ENCODE measurements at places on chromosomes 5 and 9.
A peak's percentile ranks its signal among the peaks of the same experiment; 100 is the strongest.

DNA sequence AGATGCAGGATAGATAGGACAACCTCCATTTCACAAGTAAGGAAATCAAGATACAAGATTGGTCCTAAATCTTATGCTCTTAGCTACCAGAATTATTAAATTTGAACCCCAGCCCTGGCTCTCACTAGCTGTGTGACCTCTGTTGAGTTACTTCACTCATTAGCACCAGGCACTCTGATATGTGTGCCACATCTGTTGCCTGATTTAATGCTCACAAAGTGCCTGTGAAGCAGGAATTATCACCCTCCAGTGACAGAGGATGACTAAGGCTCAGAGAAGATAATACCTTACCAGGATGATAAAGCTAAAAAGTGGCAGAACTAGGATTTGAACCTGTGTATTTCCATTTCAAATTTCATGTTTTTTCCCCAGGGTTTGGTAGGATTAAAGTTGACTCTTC, 110.0 kb downstream of the PLPPR1 start:
- DNase-seq, result no peak

DNA sequence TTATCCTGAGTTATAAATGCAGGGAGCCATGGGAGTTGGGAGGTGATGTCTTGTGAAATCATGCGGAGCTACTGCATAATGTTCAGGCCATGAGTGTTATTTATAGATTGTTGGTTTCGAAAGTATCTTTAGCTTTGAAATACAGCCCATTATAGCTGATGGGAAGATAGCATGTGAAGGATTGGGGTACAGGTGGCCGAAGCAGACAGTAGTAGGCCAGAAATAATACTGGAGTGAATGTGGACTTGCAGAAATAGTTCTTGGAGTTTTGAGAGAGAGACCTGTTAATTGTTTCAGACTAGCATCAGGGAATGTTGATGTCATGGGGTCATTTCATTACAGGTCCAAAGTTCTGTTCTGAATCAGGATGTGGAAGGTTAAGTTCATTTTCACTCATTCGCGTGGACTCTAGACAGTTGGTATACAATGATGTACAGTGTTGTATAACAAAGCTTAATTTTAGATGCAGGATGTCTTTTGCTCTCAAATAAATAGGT, 3.8 kb downstream of the ATP6V1G1 start:
- no peak for DNase-seq

DNA sequence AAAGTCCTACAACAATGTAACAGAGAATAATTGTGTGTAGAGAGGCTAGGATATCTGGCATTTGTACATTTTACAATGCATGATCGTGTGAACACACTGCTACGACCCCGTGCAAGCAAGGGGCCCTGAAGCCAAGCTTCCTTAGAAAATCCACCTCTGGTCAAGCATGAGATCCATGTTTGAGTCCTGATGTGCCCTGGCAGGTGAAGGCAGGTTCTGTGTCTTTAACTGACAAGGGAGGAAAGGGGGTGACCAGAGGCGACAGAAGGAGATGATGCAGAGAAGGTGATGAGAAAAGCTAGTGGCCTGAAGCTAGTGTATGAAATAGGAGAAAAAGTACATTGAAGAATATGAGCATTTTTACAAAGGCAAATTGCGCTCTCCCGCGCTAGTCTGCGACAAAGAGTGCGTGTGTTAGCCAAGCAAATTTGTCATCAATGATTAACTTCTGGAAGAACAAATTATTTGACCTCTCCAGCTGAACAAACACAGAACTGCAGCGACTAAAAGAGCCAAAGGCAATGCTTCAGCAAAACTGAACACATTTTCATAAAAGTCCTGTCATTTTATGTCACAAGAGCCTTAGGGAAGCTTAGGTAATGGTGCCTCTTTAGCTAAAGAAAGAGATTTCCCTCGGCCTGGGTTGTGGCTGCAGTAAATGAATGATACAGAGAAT, 101.7 kb upstream of the DAPK1 start:
- DNase-seq, result no peak

DNA sequence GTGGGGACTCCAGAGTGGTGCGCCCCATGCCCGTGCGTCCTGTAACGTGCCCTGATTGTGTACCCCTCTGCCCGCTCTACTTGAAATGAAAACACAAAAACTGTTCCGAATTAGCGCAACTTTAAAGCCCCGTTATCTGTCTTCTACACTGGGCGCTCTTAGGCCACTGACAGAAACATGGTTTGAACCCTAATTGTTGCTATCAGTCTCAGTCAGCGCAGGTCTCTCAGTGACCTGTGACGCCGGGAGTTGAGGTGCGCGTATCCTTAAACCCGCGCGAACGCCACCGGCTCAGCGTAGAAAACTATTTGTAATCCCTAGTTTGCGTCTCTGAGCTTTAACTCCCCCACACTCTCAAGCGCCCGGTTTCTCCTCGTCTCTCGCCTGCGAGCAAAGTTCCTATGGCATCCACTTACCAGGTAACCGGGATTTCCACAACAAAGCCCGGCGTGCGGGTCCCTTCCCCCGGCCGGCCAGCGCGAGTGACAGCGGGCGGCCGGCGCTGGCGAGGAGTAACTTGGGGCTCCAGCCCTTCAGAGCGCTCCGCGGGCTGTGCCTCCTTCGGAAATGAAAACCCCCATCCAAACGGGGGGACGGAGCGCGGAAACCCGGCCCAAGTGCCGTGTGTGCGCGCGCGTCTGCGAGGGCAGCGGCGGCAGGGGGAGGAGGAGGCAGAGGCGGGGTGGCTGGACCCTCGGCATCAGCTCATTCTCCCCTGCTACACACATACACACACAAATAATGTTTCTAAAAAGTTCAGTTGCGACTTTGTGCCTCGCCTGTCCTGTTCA, 668 bp downstream of the GLIS3 start:
- DNase-seq, result peak; percentile 24

DNA sequence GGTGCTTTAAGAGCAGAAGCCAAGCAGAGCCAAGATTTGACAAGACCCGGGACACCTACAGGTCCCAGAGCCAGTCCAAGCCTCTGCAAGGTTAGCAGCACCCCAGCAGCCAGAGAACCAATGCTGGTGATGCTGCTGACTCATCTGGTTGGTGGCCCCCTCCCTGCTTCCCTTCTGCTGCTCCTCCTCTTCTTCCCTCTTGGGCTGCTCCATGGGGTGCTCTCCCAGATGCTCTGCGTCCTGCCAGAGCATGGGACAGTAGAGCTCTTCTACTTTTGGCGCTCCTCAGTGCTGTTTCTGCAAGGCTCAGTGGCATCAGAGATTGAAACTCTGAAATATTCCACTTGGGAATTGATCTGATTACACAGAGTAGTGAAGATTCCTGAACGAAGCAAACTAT, 76.1 kb upstream of the SAP30L start:
- no peak for DNase-seq

DNA sequence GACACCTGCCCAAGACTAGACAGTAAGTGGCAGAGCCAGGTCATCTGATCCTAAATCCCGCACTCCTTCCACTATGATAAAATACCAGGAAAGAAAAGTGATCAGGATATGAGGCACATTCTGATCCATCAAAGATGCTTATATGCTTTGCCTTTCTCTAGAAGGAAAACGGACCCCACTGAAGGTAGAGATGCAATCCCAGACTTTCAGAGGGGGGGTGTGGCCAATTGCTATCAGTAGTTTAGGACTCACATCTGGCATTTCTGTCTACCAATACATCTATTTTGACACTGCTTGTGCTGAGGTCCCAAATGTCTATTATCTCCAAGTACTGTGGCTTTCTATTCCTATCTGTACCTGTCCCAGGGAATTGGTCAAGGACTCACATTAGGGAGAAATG, 1.7 kb downstream of the TRIM52 start:
- no peak for DNase-seq

GRCh38 chr9:97632248-97632984, 752 bp downstream of the TSTD2 start:
- DNase-seq, result peak; percentile 24

- DNase-seq, result no peak
Observed at GRCh38 chr5:38533286-38534155, 22.9 kb downstream of the LIFR start.

DNA sequence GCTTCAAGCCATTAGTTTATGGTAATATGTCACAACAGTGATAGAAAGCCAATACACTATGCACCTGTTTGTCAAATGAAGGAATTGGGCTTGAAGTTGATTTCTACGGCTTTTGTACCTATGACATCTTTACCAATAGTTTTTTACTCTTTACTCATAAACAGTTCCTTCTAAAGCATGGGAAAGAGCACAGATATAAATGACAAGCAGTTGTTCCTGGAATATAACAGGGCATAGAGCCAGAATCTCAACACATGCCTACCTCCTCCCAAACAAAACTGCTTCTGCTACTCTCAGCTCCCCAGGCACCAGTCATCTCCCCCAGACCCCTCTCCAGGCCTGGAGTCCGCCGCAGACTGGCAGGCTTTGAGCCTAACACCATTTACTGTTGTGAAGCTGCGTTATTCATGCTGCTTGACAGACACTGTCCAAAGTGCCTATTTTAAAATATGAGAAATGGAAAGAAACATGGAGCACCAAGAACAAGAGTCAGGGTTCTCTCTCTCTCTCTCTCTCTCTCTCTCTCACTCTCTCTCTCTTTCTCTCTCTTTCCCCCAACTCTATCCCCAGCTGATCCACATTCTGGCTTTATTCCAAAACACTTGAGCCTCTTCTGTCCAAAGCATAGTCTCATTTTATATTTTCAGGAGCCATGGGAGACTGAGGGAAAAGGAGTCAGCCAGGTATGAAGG, 111.6 kb downstream of the ADRB2 start:
- no peak for DNase-seq

DNA sequence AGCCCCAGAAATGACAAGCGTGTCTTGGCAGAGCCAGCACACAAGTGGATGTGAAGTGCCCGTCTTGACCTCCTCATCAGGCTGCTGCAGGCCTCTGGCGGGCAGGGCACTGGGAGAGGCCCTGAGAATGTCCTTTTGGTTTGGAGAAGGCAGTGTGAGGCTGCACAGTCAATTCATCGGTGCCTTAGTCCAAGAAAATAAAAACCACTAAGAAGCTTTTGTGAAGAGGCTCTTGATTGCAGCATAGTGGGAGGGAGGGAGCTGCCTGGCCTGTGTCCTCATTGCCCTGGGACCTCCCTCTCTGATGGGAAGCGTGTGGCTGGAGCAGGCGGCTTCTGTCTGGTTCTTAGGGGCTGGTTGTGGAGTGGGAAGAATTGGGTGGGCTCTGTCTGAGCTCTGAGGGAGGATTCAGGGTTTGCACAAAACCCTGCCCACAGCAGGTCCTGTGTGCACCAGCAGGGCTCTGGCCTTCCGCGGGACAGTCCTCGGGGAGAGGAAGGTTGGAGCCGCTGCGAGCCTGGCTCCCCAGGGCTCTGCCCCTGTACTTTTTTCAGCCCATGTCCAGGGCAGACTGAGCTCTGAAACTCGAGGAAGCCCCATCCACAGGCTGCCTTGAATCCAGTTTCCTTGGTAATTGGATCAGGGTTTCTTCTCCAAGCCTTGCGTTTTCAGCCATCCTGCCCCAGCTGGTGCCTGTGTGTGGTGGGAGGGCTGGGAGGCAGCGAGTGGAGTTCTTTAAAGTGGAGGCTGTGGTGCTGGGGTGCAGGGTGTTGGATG, 1.1 kb downstream of the HRCT1 start:
- DNase-seq, result no peak

- DNase-seq, result no peak
Observed at GRCh38 chr9:136606687-136607333, 55.9 kb upstream of the EGFL7 start.

DNA sequence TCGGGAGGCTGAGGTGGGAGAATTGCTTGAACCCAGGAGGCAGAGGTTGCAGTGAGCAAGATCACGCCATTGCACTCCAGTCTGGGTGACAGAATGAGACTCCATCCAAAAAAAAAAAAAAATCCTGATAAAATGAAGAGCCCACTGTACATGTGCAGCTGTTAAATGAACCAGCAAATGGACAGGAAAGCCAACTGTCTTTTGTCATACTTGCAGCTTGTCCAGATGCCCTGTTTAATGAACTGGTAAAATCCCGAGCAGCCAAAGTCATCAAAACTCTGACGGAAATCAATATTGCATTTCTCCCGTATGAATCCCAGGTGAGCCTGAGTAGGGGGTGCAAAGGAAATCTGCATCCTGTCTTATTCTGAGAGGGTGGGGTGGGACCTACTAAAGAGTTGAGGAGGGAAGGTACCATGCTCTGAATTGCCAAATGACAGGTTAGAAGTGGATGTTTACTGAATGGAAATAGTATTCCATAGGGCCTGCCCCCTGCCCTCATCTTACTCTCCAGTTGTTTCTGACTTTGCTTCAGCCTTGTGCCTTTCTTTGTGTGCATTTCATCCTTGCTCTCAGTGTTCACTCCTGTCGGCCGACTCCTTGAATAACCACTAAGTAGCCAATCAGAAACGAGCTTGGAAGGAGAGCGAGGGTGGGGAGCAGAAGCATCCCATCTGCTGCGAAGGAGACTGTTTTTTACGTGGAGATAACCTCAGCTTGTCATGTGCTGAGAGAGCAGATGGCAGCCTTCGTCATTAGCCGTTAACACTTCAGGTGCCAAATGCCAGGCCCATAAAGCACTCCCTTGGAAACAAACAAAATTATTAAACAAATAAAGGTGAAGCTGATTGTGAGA, 45.7 kb upstream of the CFAP157 start:
- no peak for DNase-seq

DNA sequence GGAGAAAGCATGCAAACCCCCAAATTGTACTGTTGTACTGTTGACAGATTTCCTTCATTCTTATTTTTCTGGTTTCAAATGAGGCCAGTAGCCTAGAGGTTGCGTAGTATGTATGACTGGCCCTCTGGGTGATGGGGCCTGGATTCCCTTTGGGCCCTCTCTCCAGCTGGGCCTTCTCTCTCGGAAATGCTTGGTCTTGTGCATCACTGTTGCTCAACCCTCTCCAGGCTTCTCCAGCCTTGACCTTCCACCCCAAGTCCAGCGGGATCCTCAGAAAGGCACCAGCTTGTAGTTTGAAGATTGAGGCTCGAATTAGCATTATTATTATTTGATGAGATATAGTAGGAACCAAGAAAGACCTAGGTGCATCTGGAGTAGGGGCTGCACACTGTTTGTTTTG, 87.0 kb downstream of the ANGPTL2 start:
- DNase-seq, result no peak

GRCh38 chr9:89606624-89607311, 2.0 kb downstream of the GADD45G start:
- peak; percentile 21 for DNase-seq

DNA sequence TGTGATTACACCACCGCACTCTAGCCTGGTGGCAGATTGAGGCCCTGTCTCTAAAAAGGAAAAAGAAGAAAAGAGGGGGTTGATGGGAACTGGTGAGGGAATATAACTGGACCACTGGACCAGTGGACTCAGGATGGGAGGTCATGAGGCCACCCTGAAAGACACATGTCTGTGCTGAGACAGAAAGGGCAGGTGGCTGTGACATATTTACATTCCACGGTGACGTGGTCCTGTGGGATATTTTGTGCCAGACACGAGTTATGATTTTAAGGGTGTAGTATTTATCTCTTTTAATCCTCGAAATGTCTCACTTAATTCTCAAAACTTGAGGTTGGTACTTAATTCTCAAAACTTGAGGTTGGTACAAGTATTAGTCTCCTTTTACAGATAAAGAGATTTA, 32.9 kb downstream of the LHX2 start:
- DNase-seq, result no peak

Measured in activated CD4-positive, alpha-beta T cell treated with anti-CD3 and anti-CD28 coated beads for 4 hours (primary cell).